Kidney epithelial cell (primary cell): ENCODE measurements at places on chromosomes 5 and 9. TPM values are rescaled to one million over a fixed set of nuclear protein-coding genes. Genes with fewer than 3 reads are reported as not detected.
A peak's percentile ranks its signal among the peaks of the same experiment; 100 is the strongest.

The OR1J4 gene
- not detected in 2 replicates for total RNA-seq

The SNX30 gene
- 19.5 and 22.5 TPM in 2 replicates for total RNA-seq

The UNC13B gene
- total RNA-seq = 30.0 and 30.1 TPM in 2 replicates

The DND1 gene
- total RNA-seq = 0.34 and 1.0 TPM in 2 replicates

The PPP3R2 gene
- not detected in 2 replicates for total RNA-seq

The FBXL7 gene
- 4.4 and 5.8 TPM in 2 replicates for total RNA-seq

The KIF24 gene
- total RNA-seq = 1.0 and 1.2 TPM in 2 replicates

- no peak for DNase-seq
Observed at GRCh38 chr5:169602535-169602934, 19.0 kb downstream of the SPDL1 start.

GRCh38 chr9:113786071-113786470 is 90.0 kb upstream of the ZNF618 start:
- DNase-seq = no peak

DNA sequence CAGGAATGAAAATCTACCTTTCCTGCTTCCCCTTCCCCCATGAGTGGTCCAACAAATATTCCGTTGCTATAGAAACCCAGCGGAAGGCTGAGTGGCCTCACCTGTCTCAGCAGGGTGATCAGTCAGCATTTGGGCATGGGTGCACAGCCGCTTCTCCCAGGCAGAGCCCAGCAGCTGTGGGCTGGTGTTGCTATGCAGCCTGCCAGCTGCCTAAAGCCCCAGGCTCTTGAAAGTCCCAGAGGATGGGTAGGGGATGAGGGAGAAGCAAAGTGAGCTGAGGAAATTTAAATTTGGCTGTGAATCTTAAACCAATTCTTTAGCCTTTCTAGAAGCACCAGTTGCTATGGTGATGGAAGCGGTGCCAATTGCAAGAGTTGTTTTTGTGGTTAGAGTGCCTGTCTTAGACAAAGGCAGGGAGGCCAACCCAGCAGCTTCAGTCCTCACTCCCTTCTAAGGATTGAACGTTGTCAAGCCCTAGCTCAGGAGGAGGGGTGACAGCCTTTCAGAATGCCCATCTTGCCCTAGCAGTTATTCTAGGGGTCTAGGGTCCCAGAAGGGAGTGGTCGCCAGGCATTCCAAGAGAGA is 151.5 kb upstream of the PITX1 start:
- no peak for DNase-seq

- no peak for DNase-seq
Observed at GRCh38 chr5:79399046-79399445, 114.9 kb downstream of the HOMER1 start.

DNA sequence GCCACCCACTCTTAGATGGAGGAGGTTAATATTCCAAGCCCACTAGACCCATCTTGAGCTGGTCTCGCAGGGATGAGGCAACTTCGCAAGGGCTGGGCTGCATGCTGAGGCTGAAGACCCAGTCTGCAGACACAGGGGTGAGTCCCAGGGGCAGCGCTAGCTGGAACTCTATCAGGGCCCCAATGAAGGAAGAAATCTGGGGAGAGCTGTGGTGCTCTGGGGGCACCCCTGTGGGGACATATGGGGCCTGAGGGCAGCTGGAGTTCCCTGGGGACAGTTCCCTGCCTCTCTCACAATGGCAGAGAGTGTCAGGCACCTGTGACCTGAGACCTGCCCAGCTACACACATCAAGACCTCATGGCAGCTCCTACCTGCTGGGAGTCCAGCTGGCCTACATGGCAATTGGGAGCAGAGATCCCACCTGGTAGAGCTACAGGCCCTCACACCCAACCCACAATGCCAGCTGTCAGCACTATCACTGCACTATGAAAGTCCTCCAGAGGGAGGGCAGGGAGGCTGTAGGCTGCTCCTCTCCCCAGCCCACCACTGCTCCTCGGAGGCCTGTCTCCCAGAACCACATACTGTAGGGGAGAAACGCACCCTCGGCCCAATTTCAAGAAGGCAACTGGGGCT is 202.2 kb downstream of the GABBR2 start:
- no peak for DNase-seq

DNA sequence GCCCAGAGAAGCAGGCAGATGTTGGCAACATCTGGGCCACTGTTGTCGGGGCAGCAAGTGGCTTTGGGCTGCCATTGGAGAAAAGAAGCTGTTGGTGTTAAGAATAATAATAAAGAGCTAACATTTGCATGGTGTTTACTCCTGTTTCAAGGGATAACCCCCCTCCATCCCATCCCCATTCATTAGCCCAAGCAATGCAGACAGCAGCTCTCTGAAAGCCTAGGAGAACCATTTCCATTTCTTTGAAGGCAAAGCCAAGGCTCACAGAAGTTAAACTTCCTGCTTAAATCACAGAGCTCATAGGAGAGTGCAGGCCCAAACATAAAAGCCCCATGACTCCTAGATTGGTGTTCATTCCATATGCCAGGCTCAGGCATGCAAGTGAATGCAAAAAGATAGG is 175.4 kb downstream of the ASTN2 start:
- DNase-seq = no peak

GRCh38 chr5:181181650-181182565 is 23.1 kb downstream of the TRIM7 start:
- no peak for DNase-seq

DNA sequence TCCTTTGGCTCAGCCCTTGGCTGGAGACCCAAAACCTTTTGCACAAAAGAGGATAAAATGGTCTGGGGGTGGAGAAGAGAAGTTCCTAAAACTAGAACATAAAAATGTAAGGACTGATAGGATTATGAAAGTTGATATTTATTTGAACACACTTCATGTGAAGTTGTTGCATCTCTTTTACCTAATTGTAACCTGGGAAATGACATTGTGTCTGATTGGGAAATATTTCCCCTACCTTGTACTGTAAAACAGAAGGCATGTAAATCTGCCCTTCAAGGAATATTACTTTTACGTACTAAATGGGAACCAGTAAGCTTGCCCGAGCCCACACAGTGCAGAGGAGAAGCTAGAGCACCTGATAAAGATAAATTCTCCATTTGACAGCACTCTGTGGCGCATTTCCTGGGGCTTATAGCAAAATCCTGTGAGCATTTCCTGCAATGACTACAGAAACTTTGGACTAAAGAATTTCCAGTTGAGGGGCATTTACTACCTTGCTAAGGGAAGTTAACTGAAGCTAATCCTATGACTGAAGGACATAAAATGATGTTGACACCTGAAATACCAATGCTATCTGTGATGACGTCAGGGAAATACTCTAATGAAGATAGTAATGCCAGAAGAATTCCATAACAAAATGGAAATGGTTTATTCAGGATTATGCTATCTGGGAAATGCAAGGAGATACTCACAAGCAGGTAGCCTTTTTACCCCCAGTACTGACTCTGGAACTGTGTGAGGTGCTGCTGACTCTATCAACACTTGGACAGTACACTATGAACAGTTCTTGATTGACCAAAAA is 78.3 kb upstream of the LIFR start:
- DNase-seq = no peak

- DNase-seq = peak; percentile 58
Observed at GRCh38 chr9:96080364-96080763, 204.9 kb downstream of the ERCC6L2 start.

- DNase-seq = no peak
Observed at GRCh38 chr9:133686642-133687575, 50.7 kb downstream of the DBH start.

GRCh38 chr5:140563596-140563995 is 802 bp downstream of the APBB3 start:
- DNase-seq = no peak

- no peak for DNase-seq
Observed at GRCh38 chr5:41193456-41194205, 19.7 kb downstream of the C6 start.

DNA sequence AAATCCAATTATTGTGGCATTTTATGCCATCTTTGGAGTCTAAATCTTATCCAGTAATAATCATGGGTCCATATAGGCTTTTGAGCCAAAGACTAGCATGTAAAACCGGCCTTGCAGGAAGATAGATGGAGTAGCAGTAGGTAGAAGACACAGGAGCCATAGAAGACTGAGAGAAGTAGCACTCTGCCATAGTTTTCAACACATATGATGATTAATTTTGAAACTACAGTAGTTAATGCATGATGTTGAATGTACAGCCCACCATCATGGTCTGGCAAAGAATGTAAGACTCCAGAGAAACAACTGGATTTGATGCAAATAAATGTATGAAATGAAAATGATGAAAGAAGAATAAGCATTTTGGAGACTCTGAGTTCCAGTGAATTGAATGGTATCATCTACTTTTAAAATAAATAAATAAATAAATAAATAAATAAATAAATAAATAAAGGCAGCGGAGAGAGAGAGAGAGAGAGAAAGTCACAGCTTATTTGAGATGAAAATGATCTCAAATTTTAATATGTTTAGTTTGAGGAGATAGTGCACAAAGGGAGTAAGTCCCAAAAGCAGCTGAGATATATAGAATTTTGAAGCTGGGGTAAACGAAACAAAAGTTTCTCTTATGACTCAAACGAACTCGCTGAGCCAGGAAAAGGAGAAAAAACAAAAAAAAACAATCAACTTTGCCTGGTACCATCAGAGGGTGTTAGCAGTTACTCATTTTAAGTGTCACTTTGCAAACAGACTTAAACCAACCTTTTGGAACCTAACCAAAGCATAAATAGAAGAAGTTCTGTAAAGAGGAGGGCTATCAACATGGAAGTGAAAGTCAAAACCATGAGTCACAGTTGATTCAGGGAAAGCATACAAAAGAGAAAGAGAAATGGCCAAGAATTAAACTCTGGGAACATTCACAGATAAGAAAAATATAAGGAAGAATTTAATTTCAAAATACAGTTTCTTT is 388.7 kb downstream of the CETN3 start:
- DNase-seq = peak; percentile 84

DNA sequence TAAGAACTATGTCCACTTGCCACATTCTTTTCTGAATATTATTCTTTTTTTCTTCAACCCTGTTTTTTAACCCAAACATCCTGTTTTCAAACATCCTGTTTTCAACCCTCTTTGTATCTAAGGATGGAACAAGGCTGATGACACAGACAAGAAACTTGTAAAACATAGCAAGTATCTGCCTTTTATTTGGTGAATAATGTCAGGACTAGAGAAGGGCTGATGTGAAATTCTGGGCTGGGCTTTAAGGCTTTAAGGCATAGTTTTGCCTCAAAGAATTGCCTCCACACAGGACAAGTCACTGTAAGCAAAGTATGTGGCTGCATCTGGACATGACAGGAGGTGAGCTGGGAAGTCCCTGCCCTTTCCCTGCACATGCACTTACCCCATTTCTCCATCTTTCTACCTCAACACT is 42.5 kb upstream of the RIC1 start:
- no peak for DNase-seq
